Stromal cell of bone marrow (primary cell): ENCODE measurements at places on chromosomes 1 and 21.

- DNase-seq = no peak
Observed at GRCh38 chr1:199116488-199116887, 477.6 kb downstream of the PTPRC start.

GRCh38 chr1:240492832-240493440 lies 119.0 kb downstream of the GREM2 start:
- DNase-seq = no peak

DNA sequence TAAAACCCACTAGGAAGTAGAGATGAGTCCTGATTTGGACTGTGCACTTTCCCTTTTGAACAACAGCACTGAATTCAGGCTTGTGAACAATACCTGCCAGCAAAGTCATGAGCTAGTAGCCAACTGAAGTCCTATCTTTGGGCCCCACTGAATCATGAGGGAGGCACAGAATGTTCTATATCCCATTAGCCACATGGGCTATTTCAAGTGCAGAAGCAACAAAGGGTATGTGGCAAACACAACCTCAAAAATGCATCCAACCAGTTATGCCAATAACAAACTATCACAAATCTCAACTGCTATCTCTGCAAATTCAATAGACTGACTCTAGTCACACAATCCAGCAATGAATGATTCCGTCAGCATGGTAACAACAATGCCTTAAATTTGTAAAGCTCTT lies 276.0 kb downstream of the MRPL39 start:
- DNase-seq = no peak

GRCh38 chr1:187787736-187788135 lies 959.0 kb downstream of the PLA2G4A start:
- no peak for DNase-seq

DNA sequence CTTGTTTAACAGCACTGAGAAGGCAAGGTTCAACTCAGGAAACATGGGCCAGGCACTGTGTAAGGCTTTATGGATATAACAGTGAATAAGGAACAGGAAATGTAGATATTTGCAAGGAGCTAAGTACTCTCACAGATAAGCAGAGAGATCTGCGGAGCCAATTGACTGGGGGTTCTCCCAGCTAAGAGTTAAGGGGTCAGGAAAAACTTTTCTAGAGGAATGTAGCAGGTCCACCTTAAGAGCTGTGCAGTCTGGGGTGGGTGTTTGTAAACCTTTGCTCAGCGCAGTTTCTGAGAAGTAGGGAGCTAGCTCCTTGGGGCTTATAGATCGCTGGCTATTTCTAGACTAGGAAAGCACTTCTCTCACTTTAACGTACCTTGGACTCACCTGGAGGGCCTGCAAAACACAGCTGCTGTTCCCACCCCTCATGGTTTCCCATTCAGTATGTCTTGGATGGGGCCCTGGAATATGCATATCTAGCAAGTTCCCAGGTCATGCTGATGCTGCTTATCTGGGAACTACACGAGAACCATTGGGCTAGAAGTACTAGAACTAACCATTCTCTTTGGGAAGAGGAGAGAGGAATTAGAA lies 51.7 kb downstream of the TLCD4 start:
- no peak for DNase-seq

DNA sequence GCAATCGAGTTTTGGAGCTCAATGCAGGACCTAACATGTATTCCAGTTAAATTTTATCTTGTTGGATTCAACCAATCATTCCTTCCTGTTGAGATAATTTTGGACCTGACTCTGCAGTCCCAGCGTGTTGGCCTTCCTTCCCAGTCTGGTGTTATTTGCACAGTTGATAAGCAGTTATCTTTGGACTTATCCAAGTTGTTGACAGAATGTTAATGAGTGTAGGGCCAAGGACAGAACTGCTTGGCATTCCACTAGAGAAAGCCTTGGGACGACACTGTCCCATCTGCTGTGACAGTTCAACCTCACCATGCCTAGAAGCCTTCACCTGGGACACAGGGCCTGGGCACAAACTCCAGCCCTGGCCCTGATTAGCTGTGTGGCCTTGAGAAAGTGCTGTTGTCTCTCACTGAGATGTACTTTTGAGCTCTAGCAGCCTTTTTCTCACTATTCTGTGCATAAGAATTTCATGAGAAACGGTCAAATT lies 104.1 kb upstream of the SLC25A33 start:
- DNase-seq = no peak
